ENCODE measurements at places on chromosomes 6 and 20.

GRCh38 chr20:24007073-24007595 lies 18.6 kb upstream of the GGTLC1 start:
- DNase-seq, result no peak

DNA sequence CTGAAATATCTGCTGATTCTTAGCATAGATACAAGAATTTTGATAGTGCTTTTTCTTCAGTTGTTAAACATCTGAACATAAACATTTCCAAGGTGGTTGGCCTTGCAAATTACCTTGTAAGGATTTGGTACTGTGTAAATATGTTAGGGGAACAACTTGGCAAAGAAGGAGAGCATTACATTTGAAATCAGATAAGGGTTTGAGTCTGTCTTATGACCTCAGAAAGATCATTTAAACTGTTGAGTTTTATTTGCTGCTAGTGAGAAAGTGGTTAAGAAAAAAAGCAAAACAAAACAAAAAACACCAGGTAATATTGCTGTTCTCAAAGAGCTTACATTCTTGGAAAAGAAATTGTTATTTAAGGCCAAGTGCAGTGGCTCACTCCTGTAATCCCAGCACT lies 56.5 kb downstream of the CD2AP start:
- no peak for DNase-seq

DNA sequence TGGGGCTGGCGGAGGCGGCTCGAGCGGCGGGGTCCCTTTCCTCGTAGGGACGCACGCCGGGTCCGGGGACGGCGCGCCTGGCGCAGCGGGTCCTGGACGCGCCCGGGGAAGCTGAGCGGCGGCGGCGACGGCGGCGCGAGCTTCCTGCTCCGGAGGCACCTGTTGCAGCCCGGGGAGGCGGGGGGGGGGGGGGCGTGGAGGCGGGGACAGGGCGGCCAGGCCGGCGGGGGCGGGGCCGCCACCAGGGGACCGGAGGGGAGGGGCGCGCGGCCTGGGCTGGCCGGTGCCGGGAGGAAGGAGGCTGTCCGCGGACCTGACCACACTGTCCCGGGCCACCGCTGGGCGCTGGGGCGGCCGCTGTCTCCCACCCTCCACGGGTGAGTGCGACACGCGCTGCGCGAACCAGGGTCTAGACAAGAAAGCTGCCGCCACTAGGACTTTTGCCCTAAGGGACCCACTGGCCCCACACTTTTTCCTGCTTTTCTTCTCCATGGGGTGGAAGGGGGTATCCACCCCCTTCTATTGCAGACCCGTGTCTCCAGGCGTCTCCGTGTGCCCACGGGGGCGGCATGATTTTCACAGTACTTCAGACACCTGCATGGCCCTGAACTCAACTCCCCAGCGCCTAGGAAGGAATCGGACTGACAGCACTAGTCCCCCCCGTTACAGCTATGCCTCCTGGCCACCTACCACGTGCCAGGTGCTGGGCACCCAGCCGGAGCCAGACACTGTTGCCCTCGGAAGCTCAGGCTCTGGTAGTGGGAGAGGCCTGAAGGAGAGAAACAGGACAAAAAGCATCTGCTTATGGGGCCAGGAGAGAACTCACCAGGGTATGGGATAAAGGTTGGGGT lies at the start of gene NFATC2:
TSS of gene NFATC2 (minus strand) at position 149 of the 851 bp plus-strand sequence. CDS start 220 bp downstream, outside the sequence.
- DNase-seq, result no peak

- peak; percentile 46 for DNase-seq
Measured at GRCh38 chr20:46423882-46424482, 17.6 kb upstream of the ELMO2 start.

GRCh38 chr6:146543940-146544615 lies 445 bp downstream of the RAB32 start:
- peak; percentile 72 for DNase-seq

DNA sequence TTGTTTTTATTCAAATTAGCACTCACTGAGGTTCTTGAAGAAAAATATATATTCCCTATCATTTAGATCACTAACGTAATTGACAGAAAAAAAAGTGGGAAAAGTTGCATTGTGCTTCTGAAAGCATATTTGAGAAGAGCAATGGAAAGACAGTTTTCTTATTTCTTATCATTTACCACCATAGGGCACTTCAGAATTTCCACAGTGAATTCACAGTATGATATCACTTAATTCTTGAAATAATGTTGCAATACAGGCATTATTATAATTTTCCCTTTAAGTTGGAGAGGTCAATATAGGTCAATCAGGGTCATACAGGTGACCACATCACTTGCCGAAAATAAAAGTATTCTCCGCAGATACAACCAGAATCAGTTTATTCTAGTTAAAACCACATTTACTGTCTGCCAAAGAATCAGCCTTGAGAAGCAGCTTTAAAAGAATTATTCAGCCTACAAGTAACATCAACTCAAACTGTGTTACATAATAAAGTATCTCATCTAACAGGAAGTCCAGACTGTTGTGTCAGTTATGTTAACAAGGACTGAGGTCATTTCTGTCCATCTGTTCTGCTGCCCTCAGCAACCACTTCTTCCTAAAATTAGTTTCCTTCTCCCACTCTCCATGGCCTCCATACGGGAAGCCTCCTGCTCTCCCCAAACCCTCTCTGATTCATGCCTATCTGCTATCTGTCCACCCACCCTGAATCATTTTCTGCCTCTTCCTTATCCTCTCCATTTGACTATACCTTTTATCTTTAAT lies 121.2 kb downstream of the SIM1 start:
- peak; percentile 66 for DNase-seq

DNA sequence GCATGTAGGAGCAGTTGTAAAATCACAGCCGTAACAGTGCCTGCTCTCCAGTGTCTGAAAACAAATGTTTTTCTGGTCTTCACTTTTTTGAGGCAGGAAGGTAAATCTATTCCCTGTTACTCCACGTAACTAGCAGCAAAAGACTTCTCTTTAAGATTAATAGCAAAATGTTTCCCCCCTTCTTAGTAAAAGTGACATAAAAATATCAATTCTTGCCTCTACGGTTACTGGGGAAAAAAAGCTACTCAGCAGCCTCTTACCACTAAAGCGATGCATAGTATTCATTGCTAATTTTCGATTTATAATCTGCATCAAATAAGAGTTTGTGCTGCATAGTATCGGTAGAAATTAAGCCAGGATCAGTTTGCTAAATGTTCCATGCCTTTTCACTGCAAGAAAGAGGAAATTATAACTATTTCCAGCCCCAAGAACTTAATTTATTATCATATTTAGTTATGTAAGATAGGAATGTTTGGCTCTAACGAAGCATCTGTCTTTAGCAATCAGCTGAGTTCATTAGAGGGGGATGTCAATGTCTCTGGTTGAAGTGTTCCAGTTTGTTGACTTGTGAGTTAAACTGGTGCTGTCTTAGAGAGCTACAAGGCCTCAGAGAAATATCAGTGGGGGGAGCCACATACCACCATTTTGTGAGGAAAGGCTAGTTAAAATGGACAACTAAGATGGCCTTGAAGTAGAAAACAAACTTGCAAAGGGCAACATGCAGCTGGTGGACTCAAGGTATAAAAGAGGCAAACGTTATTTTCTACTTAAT lies 617 bp upstream of the TSPYL1 start:
- peak; percentile 26 for DNase-seq

GRCh38 chr6:124755321-124755720 lies 206.9 kb upstream of the RNF217 start:
- no peak for DNase-seq

DNA sequence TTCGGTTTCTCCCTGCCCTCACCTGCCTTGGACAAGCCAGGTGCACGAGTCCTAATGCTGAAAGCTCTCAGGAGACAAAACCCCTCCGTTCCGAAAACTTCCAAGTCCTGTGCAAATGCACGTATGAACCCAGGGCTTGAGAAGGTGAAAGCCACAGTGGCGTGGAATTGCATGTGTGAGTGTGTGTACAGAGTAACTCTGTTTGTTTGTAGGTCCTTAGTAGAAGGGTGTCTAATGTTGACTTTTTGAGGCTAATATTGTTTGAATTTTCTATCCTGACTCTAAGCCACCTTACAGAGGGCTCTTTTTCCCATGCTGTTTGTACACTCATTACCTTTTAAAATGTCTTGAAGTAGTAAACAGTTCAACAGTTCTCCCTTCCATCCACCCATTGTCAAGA lies 129.1 kb downstream of the FOXA2 start:
- no peak for DNase-seq

DNA sequence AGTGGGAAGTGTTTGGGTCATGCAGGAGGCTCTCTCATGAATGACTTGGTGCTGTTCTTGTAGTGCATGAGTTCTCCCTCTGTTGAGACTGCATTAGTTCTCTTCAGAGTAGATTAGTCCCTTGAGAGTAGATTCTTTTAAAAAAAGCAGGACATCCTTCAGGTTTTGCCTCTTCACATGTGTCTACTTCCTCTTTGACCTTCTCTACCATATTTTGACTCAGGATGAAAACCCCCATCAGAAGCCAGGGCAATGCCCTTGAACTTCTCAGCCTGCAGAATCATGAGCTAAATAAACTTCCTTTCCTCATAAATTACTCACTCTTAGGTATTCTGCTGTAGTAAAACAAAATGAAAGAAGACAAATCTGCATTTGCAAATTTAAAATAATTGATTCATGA lies 170.3 kb downstream of the CD109 start:
- no peak for DNase-seq
